ENCODE measurements at places on chromosomes 12 and 14. TPM values are rescaled to one million over a fixed set of nuclear protein-coding genes. Genes with fewer than 3 reads are reported as not detected.

Gene LGMN
- total RNA-seq = 83.5 TPM

Gene HCAR2
- total RNA-seq = not detected

Gene CLEC4D
- total RNA-seq = not detected

Gene DNAH10
- 0.03 TPM for total RNA-seq

Gene KRT77
- not detected for total RNA-seq

GRCh38 chr14:56358851-56359614 lies 220.6 kb upstream of the TMEM260 start:
- DNase-seq = no peak

GRCh38 chr14:21203470-21204166 lies 47.8 kb upstream of the OR5AU1 start:
- no peak for DNase-seq

- DNase-seq = peak; percentile 65
Measured at GRCh38 chr14:65664436-65664835, 251.9 kb downstream of the FUT8 start.

DNA sequence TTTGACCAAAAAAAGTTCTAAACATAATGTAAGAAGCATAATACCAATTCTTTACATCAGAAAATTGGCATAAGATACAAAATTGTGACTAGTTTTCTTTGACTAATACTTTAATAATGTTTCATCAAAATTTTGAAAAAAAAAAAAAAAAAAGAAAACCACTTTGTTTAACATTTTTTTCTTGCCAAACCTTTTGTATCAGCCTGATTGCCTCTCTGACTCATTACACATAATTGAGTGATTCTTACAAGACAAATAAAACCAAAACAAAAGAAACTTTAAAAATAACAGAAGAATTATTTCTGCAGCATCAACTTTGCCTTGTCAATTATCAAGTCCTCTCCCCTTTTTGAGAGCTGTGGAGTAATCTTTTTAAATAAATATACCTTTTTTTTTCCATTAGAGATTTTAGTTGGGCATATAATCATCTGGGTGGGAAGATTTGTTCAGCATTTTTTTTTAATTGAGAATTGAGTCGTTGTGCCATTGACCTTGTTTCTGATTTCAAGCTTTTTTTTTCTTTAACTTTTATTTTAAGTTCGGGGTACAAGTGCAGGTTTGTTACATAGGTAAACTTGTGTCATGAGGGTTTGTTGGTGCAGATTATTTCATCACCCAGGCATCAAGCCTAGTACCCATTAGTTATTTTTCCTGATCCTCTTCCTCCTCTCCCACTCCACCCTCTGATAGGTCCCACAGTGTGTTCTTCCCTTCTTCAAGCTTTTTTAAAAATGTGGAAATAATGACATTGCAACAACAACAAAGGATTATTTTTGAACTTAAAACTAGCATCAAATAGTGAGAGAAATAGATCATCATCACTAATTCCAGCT lies 45.8 kb upstream of the HMGA2 start:
- DNase-seq = no peak

- DNase-seq = no peak
Measured at GRCh38 chr14:101496776-101497683, 64.3 kb upstream of the DIO3 start.

- DNase-seq = no peak
Measured at GRCh38 chr12:52179396-52179973, 12.3 kb downstream of the KRT80 start.

DNA sequence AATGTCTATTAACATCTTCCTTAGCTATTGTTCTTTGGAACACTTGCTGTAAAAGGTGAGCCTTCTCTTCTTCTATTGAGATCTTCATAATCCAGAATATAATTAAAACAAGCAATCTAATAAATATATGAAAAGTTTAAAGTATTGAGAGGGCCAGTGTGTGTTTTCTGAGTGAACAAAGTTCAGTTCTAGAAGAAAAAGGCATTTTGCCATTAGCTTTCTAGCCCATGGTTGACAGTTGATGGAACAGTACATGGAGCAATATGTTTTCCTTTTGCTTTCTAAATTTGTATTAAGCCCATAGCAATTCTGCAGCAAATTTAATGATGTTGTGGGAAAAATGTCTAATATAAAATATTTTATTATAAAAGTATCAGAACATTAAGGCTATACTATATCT lies 853.0 kb downstream of the TRHDE start:
- no peak for DNase-seq

DNA sequence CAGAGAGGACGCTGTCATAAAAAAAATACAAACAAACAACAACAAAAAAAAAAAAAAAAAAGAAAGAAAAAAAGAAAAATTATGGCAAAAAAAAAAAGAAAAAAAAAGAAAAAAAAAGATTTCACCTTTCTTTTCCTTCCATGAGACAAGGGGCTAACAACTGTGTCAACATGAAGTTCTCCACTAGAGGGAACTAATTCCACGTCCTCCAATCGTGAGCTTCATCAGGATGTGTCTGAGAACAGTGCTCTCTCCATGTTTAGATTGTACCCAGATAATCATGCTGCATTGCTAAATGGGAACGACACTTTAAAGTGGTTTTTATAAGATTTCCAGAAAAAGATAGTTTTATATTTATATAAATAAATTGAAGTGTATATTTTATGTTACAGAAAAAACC lies 96.2 kb upstream of the PTPRB start:
- peak; percentile 83 for DNase-seq

DNA sequence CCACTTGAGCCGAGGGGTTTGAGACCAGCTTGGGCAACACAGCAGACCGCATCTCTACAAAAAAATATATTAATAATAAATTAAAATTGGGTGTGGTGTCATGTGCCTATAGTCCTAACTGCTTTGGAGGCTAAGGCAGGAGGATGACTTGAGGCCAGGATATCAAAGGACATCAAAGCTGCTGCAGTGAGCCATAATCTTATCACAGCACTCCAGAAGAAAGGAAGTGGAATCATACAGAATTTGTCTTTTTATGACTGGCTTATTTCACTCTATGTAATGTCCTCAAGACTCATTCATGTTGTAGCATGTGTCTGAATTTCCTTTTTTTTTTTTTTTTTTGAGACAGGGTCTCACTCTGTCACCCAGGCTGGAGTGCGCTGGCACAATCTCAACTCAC lies 43.9 kb upstream of the NUDT4 start:
- no peak for DNase-seq

GRCh38 chr12:56716458-56716857 lies 8.6 kb downstream of the NACA start:
- DNase-seq = no peak

DNA sequence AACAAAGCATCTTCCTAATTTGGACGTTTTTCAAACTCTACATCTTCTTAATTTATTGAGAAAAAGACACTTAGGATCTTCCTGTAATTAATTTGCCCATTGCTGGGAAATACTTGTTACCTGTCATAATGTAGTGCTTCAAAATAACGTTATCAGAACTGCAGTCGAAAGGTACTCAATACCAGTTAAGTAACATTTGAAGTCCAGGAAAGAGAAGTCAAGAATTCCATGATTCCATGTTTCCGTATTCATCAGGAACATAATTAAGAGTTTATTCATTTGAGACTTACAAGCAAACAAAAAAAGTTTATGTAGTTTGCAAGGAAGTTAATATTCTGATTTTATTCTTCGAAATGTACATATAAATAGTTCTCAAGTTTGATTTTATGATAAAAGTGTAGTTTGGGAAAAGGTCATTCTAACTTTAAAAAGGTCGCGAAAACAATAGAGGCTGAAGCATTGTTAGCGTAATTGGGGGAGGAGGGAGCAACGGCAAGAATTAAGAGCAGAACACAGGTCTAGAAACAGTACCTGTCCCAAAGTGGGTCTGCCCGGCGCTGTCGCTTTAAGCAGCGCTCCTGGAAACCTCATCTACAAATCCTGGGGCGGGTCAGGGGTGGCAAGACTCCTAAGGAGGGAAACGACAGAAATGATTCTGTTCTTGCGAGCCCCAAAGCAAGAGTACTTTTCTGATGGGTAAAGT lies 1.2 kb upstream of the KCNMB4 start:
- no peak for DNase-seq

DNA sequence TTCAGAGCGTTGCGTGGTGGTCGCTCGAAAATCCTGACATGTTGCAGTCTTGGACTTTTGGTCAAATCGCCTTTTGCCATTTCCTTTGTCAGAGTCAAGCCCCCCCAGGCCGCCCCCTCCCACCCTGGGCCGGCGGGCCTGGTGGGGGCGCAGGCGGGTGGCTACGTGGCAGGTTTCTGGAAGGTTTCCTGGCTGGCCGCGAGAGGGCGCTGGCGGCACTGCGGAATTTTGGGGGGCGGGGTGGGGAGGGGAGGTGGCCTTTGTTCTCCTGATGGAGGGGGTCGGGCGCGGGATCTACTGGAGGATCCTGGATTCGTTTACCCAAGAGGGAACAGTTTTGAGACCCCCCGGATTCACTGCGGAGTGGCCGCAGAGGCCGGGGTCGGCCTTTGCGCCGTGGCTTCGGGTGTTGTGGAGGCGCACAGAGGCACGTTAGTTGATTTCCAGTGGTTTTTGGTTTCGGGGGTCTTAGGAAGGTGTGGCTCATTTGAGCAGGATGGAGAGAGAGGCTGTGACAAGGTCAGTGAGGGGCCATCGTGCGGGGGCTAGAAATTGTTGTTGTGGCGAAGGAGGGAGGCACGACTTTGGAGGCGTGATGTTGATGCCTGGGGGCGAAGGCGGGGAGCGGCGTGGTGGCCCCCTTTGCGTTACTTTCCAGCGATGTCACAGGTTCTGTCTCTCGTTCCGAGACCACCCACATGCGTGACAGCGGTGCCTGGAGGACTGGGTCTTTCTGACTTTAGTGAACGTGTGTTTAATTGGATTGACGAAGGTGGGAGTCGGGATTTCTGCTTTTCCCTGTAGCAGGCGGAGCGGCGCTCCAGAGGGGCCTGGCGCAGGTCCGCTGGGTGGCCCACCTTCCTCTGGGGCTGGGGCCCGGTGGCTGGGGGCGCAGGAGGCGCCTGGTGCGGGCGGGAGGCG lies 1.4 kb downstream of the MEG3 start:
- no peak for DNase-seq

DNA sequence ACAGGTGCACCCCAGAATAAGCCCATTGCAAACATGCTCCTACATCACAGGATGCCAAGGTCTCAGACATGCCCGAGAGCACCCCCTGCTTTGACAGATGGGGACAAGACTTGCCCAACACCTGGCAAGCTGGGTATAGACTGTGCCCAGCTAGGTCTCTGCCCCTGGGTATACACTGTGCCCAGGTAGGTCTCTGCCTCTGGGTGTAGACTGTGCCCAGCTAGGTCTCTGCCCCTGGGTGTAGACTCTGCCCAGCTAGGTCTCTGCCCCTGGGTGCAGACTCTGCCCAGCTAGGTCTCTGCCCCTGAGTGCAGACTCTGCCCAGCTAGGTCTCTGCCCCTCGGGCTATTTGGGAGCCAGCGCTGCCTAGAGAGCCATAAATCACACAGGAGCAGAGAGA lies 85.9 kb downstream of the CCDC88C start:
- DNase-seq = no peak

DNA sequence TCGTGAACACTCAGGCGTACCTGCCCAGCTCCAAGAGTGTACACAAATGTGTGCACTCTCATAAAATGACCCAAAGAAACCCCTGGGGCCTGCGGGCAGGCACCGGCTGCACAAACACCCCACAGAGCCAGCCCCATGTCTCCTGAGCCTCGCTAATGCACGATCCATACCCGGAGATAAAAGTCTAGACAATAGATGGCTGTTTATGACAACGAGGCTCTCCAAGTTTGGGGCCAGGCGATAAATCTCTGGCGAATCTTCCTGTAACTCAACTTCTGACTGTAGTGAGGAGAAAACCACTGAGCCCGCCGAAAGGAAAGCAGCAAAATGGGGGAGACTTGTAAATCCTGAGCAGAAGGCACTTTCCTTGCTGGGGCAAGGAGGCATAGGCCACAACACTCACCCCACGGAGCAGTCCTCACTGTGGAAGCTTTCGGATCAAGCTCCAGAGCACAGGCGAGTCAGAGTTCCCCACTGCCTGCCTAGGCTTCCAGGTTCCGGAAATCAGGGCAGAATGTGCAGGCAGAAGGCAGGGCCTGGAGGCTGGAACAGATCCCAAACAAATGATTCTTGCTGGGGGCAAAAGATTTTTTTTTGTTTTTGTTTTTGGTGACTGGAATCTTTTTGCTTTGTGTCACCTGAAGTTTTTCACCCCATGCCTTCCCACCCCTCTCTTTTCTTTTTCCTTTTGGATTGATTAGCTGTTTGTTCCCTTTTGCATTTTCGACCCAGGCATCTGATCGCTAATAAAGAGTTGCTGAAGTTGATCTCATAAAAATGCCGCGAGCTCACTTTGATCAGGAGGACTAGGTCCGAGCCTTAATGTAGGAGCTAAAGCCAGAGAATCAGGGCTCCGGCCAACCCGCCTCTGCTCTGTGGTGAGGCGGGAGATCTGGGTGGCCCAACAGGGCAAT lies 4.5 kb upstream of the HOXC11 start:
- DNase-seq = no peak
